ENCODE measurements at places on chromosomes 16 and 17.

- DNase-seq, result no peak
Measured at GRCh38 chr16:50257876-50258275, 8.5 kb upstream of the ADCY7 start.

- DNase-seq, result no peak
Measured at GRCh38 chr16:14640538-14640937, 7.8 kb downstream of the BFAR start.

- DNase-seq, result no peak
Measured at GRCh38 chr17:6297960-6298359, 137.0 kb downstream of the AIPL1 start.

DNA sequence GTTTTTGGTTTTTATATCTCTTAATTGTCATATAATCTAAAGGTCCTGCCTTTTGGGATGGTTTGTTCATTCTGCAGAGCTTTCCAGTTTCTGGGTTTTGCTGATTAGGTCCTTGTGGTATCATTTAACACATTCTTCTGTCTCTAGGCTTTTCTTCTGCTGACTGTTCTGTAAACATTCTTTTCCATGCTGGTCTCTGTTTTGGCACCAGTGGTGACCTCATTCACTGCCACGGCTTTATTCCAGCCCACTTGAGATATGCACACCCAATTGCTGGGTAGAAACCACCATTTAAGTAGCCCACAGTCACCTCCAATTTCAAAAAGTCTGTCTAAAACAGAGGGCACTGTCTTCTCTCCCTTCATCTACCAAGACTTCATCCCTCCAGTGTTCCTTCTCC lies 31.1 kb upstream of the COX10 start:
- DNase-seq, result peak; percentile 72

DNA sequence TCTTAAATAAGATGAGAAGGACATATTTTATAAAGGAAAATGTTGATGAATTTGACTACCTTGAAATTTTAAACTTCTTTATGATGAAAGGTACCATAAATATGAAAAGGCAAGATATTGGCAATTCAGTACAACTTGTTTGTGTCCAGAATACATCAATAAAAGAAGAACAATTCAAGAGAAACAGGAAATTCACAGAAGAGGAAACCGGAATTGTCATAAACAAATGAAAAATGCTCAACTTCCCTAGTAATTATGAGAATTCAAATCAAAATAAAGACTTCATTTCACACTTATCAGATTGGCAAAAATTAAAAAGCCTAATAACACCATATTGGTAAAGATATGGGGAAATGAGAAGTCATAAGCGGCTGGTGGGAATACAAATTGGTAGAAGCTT lies 54.3 kb downstream of the WSB1 start:
- DNase-seq, result no peak

GRCh38 chr17:78276098-78276887 lies 44.9 kb downstream of the TMEM235 start:
- DNase-seq, result no peak

- no peak for DNase-seq
Measured at GRCh38 chr16:46713634-46714033, 24.2 kb downstream of the ORC6 start.

DNA sequence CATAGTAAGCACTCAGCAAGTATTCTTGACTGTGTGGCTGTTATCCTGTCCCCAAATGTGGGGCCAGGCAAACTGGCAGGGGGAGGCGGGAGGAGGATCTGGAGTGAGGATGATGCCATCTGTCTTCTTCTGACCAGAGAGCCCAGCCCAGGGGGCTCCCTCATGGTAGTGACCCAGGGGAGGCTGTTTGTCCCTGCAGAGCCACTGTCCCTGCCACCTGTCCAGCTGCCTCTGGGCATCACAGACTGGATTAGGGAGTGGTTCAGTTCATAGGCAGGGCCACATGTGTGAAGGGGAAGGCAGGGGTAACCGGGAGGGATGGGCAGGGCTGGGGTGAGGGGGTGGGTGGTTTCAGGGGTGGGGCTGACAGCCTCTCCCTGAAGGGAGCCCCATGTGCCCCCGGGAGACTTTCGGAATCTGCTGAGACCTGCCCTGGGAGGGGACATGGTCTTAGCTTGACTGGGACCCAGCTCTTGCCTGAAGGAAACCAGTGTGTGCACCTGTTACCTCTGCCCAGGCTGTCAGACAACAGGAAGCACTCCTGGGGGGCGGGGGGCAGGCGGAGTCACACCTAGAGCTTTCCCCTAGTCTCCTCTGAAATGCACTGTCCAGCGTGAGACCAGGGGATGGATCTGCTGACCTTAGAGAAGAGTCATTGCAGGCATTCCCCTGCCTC lies 15.2 kb downstream of the ARHGAP23 start:
- no peak for DNase-seq

GRCh38 chr16:14634389-14634725 lies 1.6 kb downstream of the BFAR start:
- DNase-seq, result no peak

DNA sequence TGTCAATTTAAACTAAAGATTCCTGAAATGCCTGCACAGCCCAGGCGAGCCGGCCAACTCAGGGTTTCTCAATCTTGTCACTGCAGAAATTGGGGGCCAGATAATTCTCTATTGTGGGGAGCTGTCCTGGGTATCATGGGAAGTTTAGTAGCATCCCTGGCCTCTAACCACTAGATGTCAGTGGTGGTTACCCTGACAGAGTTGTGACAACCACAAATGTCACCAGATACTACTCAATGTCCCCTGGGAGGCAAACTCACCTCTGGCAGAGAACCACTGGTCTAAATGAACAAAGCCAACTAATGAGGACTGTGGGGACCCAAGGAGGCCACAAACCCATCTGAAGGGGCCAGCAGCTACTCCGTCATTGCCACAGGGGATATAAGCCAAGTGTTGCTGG lies 90.9 kb downstream of the MYH11 start:
- DNase-seq, result peak; percentile 48

DNA sequence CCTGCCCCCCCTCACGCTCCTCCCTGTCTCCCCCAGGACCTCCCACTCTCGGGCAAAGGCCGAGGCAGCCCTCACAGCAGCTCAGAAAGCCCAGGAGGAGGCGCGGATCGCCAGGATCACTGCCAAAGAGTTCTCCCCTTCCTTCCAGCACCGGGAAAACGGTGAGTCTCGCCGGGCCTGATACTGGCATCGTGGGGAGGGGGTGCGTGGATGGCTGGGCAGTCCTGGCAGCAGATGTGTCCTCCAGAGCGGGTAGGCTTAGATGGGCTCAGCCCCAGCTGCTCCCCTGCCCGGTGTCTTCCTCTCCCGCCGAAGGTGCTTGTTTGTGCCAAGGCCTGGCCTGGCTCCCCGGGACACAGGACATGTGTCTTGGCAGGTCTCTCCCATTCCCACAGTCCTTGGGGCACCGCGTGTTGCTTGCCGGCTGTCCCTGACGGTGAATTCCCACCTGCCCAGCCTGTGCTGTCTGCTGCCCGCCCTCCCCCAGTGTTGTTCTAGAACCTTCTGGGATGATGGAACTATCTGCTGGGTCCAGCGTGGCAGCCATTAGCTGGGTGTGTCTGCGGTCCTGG lies 81.6 kb downstream of the KLHDC4 start:
- no peak for DNase-seq

DNA sequence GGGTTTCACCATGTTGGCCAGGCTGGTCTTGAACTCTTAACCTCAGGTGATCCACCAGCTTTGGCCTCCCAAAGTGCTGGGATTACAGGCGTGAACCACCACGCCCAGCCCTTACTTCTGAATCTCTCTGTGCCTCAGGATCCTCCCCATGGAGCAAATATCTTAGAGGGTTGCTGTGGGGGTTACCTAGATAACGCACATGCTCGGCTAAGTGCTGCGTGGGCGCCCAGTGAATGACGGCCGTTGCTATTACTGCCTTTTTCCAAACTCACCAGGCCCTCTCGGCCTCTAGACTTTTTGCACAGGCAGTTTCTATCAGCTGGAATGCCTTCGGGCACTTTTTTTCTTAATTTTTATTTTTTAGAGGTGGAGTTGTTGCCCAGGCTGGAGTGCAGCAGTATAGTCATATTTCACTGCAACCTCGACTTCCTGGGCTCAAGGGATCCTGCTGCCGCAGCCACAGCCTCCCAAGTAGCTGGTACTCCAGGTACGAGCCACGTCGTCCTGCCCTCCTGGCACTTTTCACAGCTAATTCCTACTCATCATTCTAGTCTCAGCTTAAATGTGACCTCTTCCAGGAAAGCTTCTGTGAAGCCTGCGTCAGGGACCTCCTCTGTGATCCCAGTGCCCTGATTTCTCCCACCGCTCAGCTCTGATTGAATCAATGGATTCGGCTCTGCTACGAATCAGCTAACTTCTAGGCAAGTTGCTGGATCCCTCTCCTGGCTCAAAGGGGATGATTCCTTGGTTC lies 8.6 kb downstream of the CCDC102A start:
- DNase-seq, result no peak

- DNase-seq, result no peak
Measured at GRCh38 chr17:68020409-68020756, 15.2 kb upstream of the KPNA2 start.

DNA sequence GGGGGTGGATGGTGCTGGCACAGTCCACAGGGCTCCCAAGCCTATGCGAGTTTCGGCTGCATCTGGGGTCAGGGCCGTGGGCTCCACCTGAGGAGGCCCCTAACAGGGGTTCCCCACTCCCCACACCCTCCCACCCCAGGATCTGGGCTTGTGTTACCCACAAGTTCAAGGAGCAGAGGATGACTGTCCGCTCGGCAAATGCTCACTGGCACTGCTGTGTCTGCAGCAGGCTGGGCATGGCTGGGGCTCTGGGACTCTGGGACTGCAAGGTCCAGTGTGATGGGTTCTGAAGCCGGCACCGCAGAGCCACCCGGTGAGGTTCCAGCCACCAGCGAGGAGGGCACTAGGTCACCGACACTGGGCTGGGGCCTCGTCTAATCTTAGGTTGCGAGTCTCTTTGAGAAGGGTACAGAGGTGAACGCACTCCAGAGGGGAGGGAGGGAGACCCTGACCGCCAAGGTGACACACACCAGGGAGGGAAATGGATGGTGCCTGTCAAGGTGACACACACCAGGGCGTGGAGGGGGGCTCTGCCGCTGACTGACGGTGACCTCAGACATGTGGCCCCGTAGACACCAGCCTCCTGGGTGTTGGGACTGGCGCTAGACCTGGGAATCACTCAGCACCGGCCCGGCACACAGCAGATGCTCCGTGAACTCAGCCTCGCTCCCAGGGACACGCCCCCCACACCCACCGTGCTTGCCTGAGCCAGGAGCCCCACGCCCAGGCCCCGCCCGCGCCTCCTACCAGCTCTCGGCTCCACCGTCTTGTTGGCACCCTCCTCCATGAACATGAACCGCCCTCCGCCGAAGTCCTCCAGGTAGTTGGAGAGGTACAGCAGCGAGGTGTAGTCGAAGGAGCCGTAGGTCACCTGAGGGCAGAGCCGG lies 20.5 kb upstream of the HEXD start:
- no peak for DNase-seq

DNA sequence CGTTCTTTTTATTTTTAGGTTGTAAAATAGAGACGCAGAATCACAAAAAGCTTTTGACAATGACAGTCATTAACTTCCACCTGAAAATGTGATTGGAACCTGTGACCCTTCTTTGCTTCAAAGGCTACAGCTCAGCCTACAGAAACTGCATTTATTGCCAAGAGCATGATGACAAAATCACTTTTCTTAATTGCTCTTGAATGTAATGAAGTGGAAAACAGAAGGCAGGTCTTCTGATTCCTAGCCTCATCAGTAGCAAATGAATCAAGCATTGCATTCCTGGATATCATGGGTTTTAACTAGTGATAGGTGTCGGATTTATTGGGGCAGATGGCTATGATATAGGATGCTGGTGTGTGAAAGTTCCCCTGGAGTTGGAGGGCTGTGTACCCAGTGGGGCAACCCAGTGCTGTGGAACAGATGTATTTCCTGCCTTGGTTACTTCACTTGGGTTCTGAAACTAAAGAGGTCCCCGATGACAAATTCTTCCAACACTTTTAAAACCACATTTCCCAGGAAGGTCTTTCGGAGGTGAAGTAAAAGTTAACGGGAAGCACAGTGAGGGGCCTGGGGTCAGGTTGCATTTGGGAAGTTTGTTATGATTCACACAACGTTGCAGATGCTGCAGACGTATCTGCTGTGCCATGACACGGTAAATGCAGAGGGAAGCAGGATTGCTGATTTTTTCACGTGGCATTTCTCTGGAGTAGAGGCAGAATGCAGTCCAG lies 127.5 kb downstream of the HS3ST3A1 start:
- peak; percentile 7 for DNase-seq

DNA sequence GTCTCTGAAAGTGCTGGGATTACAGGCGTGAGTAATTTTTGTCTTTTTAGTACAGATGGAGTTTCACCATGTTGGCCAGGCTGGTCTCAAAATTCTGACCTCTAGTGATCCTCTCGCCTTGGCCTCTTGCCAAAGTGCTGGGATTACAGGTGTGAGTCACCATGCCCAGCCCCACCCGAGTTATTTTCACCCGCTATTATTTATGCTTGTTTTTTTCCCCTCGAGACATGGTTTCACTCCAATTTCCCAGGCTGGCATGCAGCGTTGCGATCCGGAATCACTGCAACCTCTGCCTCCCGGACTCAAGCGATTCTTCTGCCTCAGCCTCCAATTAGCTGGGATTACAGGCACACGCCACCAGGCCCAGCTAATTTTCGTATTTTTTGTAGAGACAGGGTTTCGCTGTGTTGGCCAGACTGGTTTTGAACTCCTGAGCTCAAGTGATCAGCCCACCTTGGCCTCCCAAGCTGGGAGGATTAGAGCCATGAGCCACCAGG lies 9.2 kb downstream of the RPL23 start:
- DNase-seq, result peak; percentile 27

- DNase-seq, result peak; percentile 13
Measured at GRCh38 chr17:7654832-7655540, 4.3 kb downstream of the ATP1B2 start.

GRCh38 chr16:7398536-7398935 lies 65.9 kb downstream of the RBFOX1 start:
- no peak for DNase-seq

DNA sequence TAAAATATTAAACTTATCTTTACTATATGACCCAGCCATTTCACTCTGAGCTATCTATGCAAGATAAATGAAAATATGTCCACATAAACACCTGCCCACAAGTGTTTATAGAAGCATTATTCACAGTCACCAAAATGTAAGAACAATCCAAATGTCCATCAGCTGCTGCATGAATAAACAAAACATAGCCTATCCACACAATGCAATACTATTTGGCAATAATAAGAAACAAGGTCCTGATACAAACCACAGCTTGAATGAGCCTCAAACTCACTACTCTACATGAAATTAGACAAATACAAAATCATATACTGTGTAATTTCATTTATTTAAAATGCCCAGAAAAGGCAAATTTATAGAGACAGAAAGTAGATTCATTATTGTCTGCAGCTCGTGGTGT lies 355.1 kb downstream of the CDH8 start:
- no peak for DNase-seq

- no peak for DNase-seq
Measured at GRCh38 chr17:74118504-74118903, 85.0 kb upstream of the RPL38 start.

DNA sequence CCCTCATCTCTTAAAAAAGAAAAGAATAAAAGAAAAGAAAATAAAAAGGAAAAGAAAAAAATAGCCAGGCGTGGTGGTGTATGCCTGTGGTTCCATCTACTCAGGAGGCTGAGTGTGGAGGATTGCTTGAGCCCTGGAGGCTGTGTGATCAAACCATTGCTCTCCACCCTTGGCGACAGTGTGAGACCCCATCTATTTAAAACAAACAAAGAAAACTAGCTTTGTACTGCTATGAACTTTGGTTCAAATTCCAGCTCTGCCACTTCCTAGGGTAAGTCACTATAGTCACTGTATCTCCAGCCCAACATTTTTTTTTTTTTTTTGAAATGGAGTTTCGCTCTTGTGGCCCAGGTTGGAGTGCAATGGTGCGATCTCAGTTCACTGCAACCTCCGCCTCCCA lies 4.2 kb downstream of the CTF1 start:
- no peak for DNase-seq

Measured in AG10803 (cell line).